ENCODE measurements at places on chromosomes 7 and 10.

- no peak for DNase-seq
Observed at GRCh38 chr7:64558781-64559180, 4.1 kb downstream of the ZNF680 start.

DNA sequence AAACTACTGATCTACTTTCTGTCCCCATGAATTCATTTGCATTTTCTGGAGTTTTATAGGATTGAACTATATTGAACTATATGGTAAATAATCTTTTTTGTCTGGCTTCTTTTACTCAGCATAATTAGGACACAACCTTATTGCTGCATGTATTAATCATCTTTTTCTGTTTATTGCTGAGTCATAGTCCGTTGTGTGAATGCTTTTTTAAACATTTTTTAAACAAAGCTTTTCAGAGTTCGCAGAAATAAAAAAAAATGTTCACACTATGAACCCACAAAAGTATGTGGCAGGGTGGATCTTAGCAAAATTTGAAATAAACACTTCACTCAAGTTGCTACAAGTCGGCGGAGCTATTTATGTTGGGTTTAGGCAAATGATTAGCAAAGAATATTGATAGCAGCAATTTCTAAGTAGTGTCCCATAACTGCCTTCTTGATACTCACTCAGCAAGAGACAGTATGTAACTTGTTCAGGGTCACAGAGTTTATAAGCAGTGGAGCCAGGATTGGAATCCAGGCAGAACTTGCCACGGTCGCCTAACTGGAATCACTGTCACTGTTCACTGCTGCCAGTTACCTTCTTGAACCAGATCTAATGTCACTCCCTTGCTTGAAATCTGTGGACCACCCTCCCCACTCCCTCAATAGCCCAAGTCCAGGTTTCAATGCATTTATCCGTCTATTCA lies 5.6 kb downstream of the CH25H start:
- DNase-seq = no peak

- DNase-seq = no peak
Observed at GRCh38 chr7:97226541-97226940, 109.0 kb downstream of the SDHAF3 start.

- no peak for DNase-seq
Observed at GRCh38 chr10:10292501-10292900, 725.2 kb upstream of the CELF2 start.

DNA sequence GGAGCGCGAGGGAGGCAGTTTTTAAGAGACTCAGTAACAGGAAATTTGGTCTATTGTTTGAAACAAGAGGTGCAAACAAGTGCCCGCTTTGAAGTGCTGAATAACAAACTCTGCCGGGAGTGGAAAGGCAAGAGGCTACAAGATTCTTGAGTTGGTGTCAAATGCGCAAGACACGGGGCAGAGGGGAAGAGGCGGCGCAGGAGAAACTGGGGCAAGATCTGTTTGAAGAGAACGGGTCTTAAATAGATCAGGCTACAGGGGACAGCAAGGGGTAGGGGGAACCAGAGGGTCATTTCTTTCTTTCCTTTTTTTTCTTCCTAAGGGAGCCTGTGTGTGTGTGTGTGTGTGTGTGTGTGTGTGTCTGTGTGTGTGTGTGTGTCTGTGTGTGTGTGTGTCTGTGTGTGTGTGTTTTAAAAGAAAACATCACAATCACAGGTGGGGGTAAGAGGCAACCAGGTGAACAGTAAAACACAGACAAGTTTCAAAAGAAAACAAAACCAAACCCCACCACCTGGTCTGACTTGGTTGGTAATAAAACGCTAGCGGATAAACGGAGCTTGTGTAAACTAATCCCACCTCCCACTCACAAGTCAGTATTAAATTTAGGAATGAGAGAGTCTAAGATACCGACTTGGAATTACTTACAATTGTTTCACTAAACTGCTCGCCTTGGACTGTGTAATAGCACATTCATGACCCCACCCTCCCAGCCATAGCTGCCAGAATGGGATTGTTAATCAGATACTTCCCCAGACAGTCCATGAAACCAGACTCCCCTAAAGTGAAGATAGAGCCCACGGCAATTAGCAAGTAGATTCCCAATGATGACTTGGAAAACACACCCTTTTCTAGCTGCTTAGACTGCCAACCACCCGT lies 13.1 kb upstream of the CUX1 start:
- no peak for DNase-seq

- DNase-seq = no peak
Observed at GRCh38 chr7:82234457-82235049, 209.0 kb downstream of the CACNA2D1 start.

DNA sequence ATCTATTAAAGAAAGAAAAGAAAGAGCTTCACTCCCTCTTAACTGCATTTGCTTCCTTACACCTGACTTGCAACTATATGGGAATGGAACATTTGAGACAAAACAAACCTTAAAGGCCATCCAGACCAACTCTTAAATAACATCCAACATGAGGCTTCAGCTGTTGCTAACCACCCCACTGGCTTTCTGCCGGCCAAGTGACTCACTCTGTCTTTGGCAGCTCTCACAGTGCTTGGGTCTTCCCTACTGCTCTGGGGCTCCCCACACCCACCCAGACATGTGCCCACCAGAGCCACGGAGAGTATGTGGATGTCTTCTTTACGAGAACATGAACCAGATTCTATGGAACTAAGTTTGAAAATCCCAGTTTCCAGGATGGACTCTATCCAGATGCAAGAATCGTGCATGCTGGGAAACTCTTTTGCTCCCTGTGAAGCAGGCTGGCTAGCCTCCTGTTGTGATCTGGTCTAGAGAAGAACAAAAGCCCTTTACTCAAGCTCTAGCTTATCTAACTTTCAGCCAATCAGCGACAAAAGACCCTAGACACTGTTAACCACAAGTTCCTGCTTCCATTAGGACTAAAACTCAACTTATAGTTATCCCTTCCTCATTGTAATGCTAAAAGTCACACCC lies 245.7 kb downstream of the TCERG1L start:
- no peak for DNase-seq

- DNase-seq = no peak
Observed at GRCh38 chr10:74738052-74738451, 88.3 kb upstream of the KAT6B start.

- DNase-seq = no peak
Observed at GRCh38 chr7:41979834-41980307, 257.1 kb downstream of the GLI3 start.

GRCh38 chr10:58780476-58780875 lies 267.8 kb downstream of the BICC1 start:
- no peak for DNase-seq

- no peak for DNase-seq
Observed at GRCh38 chr10:92413519-92413918, 122.6 kb downstream of the MARCHF5 start.

DNA sequence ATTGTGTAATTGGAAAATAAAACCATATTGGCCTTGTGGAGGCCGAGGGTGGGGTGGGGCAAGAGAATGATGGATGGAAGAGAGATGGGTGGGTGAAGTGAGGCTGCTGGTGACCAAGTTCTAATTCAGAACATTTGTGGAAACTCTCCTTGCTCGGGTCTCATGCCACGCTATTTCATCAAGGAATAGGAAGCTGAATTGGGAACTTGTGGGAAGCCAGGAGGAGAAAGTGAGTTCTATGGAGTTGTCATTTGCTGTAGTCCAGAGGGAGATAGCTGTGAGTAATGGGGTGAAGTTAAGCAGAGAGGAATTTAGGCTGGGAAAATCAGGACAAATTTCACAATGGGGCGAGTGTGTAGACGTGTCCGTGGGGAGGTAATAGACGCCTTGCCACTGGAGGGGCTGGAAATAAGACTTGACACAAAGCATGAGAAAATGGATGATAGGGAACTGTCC lies 339.2 kb downstream of the LRMDA start:
- no peak for DNase-seq

DNA sequence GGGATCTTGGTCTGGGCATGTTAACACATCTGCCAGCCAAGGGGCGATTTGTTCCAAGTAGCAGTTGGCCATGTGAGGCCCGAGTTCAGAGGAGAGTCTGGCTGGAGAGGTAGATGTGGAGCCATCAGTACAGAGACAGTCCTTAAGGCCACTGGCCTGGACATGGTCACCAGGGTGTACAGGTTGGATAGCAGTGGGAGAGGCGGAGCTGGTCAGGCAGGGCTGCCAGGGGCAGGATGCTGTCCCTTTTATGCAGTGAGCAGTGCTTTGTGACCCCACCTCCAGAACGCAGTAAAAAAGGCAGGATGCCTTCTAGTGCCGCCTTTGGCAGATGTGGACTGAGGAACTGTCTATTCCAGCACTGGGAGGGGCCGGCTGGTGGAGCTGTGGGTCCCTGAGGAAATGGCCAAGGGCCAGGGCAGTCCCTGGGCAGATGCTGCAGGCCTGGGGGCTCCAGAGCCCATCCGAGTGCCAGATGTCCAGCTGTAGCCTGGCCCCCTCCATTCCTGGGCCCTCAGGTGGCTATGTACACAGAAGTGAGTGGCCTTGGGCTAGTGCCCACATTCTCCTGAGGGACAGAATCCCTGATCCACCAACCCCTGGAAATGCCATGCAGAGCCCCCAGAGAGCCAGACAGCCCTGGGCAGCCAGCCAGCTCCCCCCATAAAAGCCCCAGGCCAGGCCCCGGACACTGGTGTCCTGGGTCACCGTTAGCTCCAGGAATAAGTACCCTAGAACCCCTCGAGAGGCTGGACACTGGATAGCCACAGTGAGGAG lies 17.2 kb upstream of the MYL7 start:
- DNase-seq = no peak

DNA sequence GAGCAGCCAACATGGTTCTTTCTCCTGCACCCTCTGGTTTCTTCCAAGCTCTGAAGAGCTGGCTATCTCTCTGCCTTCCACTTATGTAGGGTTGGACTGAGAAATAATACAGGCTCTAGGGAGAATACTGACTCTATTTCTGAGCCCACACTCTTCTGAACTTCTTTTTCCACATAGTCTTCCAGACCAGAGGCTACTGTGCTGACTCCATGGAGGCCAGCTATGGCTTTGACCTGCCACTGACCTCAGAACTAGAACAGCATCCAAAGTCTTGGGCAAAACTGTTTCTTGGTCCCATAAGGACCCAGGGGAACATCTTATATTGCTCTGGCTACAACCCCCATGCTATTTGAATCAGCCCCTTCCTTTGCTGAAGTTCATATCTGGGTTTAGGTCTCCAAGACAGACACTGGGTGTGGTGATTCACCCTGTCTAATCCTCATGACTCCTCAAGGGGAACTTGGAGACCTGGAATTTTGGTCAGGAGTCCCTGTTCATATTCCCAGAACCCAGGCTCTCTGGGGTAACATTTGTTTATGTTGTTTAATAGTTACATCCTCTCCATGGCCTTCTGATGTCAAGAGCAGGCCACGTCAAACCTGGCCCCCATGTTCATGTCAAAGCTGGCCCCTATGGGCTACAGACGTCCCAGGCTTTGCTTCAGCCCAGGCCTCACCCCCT lies 12.1 kb upstream of the PLAU start:
- DNase-seq = no peak

- no peak for DNase-seq
Observed at GRCh38 chr10:86056672-86057071, 309.9 kb downstream of the GRID1 start.

GRCh38 chr10:109894516-109894915 lies 28.8 kb downstream of the XPNPEP1 start:
- no peak for DNase-seq

DNA sequence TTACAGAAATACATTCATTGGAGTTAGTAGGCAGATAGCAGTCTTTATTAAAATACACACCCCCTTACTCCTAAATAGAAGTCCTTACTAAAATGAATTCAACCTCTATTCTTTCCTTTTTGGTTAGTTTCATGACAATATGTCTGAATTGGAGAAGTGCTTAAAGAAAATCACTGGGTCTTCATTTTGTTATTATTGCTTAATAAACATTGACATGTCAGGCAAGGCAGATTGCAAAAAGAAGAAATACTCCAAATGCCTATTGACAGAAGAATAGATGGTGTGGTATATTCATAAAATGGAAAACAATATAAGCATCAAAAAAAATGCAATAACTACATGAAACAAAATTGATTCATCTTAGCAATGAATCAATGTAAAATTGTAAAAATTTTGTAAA lies 135.5 kb downstream of the TMEM26 start:
- DNase-seq = no peak

DNA sequence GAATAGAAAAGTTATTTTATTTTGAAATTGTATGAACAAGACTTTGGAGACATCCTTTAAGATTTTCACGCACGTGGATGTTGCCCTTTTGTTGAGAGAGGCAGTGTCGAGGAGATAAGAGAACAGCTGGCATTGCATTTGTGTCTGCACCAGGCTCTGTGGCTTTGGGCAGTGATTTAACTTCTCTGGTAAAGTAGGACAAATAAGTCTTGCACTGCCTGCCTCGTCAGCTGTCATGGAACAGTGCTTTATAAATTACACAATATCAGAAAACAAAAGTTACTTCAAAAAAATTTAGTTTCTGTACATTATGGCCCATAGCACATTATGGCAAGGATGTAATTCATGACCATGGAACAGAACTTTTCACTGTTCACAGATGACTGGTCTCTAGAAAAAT lies 20.1 kb downstream of the SNX10 start:
- DNase-seq = no peak

GRCh38 chr7:116588641-116589594 lies 64.1 kb downstream of the CAV1 start:
- no peak for DNase-seq

DNA sequence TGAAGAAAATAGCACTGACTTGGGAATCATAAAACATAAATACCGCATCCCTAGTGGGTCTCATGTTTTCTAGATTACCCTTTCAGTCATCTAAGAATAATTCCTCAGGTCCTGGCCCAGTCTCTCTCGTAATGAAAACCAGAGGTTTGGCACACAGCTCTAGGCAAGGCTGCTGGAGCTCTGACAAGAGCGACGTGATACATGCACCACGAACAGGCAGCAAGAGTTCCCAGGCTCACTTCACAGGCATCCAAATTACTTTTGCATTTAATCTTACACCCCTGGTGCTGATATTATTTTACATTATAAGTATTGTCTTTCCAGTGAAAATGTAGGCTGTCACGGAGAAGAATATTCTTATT lies 105.2 kb downstream of the THSD7A start:
- DNase-seq = no peak
